Forelimb muscle (tissue), 1 donor: ENCODE measurements at places on chromosomes 3 and 15. TPM values are rescaled to one million over a fixed set of nuclear protein-coding genes. Genes with fewer than 3 reads are reported as not detected.

ALG1L2 gene
- 1.3 TPM for polyA plus RNA-seq

CASR gene
- polyA plus RNA-seq = not detected

WDR76 gene
- polyA plus RNA-seq = 6.3 TPM

SI gene
- polyA plus RNA-seq = not detected

MAGEF1 gene
- polyA plus RNA-seq = 74.6 TPM

ANKRD63 gene
- polyA plus RNA-seq = 0.32 TPM

DPPA2 gene
- polyA plus RNA-seq = not detected

GOLGA8O gene
- polyA plus RNA-seq = 0.92 TPM

DNA sequence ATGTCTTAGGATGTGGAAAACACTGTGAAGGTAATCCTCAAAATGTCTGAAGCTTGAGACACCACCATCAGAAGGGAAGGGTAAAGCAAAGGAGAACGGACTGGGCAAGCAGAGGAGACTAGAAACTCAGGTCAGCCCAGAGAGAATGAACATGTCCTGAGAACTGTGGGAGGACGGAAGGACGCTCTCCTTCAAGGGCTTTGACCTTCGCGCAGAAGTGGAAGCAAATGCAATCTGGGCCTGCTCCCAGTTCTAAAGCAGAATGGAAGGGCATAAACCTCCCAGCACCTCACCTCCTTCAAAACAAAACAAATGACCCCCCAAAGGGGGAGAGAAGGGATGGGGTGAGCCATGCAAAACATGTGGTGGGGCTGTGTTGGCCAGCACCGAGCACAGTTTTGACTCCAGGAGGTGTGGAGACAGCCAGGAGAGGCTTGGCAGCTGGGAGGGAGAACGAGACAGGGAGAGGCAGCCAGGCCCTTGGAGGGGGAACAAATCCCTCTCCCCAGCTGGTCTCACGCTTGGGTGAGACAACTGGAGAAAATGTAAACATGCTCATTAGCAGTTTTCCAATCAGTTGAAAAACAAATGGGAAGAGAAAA, 222.4 kb upstream of the WNT5A start:
- no peak for DNase-seq

DNA sequence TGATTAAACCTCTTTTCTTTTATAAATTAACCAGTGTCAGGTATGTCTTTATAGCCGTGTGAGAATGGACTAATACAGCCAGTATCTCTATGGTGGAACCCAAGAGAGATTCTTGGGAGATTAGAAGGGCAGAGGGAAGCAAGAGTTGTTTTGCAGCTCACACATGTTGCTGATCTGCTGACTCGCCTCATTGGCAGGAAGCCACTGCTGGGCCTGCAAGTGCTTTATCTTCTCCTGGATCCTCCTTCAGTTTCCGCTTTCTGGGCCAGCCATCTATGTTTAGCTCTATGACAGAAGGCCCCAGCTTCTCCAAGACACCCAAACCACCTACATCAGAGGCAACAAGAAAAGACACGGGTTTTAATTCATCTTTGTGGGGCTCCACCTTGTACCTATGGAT, 23.4 kb upstream of the GALNT15 start:
- peak; percentile 45 for DNase-seq

DNA sequence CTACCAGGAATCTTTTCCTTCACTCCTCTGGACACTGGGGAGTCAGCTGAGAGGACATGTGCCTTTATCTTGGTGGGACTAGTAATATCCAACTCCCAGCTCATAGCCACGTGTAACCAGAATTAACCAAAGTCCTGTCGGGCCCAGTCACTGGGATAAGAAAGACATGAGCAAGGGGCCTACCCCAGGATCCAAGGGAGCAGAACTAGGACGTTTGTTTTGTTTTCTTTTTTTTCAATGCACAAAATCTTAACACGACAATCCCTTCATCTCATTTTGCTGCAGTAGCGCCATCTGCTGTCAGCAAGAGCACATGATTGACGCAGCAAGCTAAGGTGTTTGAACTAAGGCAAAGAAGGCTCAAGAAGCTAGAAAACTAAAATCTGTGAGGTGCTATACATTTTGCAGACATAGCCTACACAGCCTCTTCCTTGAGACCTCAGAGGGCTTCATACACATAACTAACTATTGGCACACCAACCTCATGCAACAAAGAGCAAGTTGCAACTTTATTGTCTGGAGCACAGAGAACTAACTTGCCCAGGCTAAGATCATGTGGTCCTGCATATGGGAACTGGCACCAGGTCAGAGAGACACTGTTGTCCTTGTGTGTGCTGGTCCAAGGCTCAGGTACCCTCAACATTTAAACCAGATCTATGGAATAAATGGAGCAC, 43.6 kb downstream of the RLBP1 start:
- DNase-seq = peak; percentile 83

DNA sequence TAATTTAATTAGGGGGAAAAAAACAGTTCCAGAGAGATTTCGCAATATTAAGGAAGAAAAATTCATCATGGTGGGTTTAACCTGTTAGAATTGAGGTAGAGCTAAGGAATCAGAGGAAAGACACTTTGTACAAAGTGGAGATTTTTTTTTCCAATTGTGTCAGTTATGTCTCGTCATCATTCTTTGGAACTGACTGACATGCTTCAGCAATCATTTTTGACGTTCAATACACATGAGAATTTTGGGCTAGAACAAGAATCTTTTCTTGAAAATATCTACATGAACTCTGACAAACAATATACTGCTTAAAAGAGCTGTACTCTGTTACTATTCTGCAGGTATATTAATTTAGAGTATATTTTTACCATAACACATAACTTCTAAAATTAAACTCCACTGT, 878.6 kb downstream of the CADM2 start:
- no peak for DNase-seq

GRCh38 chr3:39383045-39383880, at the start of gene SLC25A38:
Gene SLC25A38 (plus strand): TSS chr3:39383370. CDS start chr3:39383725, 355 bp downstream.
- peak; percentile 50 for DNase-seq

- DNase-seq = no peak
Observed at GRCh38 chr3:197501879-197502620, 53.7 kb downstream of the BDH1 start.

DNA sequence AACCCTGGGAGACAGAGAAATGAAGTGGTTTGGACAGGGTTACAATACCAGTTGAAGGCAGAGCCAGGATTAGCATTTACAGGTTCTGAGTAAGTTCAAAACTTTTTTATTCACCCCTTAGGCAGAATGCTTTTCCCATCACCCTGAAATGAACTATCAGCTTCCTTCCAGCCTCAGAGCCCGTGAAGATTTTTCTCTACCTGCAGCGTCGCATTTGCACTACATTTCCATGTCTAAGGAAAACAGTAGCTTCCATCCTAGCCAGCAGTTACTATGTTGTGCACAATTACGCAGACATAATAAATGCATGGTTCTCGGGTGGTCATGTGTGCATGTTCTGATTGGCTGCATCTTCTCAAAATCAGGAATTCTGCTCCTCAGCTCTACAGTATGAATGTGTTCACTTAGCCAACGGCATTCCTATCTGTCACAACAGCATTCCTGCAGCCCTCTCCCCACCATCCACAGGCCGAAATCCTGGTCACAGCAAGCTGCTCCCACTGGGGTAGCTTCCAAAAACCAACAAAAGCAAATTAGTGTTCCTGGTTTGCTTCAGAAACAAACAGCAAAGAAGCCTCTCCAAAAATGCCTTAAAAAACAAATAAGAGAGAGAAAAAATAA, 510.8 kb upstream of the SEMA6D start:
- DNase-seq = no peak

DNA sequence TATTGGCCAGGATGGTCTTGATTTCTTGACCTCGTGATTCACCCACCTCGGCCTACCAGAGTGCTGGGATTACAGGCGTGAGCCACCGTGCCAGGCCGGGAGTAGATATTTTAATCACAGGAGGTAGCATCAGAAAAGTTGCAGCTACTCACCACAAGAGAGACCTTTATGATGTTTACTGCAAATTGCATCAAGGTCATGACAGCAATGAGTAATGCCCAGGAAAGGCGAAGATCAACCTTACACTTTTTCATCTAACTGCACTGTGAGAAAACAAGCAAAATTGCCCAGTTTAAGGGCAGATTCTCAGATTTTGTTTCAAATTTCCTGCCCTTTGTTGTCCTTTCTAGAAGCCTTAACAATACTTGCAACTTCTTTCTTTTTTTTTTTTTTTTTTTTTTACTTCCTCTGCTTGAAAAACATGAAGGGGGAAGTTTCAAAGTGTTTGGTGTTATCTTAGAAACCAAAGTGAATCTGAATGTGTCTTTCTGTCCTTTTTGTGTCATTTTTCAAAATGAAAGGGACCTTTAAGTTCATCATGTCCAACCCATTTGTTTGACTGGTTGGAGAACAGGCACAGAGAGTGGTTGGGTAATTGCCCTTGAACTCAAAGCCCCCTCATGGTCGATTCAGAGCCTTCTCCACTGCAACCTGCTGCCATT, 25.0 kb downstream of the TGFBR2 start:
- no peak for DNase-seq

DNA sequence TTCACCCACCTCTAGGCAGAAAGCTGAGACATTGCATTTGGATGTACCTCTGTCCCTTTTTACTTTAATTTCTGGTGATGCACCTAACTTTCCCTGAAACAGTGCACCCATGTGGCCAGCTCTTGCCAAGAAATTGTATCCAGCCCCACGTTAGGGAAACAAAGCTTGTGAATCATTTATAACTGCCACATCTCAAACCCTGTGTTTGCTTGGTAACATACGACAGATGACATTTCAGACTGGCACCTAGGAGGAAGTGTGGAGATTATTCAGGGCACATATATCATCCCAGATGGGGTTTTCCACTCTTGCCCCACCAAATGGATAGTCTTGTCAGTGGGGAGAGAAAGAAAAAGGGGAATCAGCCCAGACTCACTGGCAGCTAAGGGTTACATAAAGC, 2.1 kb downstream of the CYB561D2 start:
- no peak for DNase-seq

- DNase-seq = no peak
Observed at GRCh38 chr3:11375333-11376088, 103.3 kb downstream of the ATG7 start.

- DNase-seq = no peak
Observed at GRCh38 chr3:187702507-187703033, at the start of gene RTP2. Gene RTP2 (minus strand): TSS chr3:187702557. CDS start chr3:187702128, 429 bp downstream.

- no peak for DNase-seq
Observed at GRCh38 chr3:12970684-12971083, 102.5 kb downstream of the IQSEC1 start.

DNA sequence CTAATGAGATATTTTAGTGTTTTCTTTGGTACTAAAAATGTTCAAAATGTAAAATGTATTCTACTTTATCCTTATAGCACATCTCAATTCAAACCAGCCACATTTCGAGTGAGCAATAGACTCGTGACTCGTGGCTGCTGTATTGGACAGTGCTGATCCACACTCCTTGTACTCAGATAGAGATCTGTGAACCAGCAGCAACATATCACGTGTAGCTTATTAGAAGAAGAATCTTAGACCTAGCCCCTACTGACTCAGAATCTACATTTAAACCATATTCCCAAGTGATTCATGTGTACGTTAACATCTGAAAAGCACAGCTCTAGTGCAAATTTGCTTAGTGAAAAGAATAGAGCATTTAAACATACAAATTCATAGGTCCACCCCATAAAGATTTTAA, 130.9 kb downstream of the IL1RAP start:
- no peak for DNase-seq

DNA sequence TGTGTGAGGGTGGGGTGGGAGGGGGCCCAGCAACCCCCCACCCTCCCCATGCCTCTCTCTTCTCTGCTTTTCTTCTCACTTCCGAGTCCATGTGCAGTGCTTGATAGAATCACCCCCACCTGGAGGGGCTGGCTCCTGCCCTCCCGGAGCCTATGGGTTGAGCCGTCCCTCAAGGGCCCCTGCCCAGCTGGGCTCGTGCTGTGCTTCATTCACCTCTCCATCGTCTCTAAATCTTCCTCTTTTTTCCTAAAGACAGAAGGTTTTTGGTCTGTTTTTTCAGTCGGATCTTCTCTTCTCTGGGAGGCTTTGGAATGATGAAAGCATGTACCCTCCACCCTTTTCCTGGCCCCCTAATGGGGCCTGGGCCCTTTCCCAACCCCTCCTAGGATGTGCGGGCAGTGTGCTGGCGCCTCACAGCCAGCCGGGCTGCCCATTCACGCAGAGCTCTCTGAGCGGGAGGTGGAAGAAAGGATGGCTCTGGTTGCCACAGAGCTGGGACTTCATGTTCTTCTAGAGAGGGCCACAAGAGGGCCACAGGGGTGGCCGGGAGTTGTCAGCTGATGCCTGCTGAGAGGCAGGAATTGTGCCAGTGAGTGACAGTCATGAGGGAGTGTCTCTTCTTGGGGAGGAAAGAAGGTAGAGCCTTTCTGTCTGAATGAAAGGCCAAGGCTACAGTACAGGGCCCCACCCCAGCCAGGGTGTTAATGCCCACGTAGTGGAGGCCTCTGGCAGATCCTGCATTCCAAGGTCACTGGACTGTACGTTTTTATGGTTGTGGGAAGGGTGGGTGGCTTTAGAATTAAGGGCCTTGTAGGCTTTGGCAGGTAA, 8.1 kb downstream of the FAM131A start:
- DNase-seq = no peak
